MCF 10A (cell line): ENCODE measurements at places on chromosomes 2 and 18.

DNA sequence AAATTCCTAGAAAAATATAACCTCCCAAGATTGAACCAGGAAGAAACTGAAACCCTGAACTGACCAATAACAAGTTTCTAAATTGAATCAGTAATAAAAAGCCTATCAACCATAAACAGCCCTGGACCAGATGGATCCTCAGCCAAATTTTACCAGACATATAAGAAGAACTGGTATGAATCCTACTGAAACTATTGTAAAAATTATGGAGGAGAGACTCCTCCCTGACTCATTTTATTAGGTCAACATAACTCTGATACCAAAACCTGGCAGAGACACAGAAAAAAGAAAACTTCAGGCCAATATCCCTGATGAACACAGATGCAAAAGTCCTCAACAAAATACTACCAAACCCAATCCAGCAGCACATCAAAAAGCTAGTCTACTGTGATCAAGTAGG is 11.3 kb downstream of the NT5C1B start:
- DNase-seq, result no peak

DNA sequence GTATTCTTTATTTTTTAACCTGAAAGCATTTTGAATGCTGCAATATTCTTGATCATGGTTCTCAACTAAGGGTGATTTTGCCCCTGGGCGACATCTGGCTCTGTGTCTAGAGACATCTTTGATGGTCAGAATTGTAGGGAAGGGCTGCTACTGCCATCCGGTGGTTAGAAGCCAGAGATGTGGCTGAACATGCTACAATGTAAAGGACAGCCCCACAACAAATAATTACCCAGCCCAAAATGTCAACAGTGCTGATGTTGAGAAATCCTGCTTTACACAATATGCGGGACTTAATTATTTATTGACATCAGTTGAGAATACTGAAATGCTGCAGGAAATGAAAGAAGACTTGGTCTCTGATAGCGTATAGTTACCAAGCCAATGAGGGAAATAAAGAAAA is 37.5 kb upstream of the SERPINB2 start:
- peak; percentile 70 for DNase-seq

DNA sequence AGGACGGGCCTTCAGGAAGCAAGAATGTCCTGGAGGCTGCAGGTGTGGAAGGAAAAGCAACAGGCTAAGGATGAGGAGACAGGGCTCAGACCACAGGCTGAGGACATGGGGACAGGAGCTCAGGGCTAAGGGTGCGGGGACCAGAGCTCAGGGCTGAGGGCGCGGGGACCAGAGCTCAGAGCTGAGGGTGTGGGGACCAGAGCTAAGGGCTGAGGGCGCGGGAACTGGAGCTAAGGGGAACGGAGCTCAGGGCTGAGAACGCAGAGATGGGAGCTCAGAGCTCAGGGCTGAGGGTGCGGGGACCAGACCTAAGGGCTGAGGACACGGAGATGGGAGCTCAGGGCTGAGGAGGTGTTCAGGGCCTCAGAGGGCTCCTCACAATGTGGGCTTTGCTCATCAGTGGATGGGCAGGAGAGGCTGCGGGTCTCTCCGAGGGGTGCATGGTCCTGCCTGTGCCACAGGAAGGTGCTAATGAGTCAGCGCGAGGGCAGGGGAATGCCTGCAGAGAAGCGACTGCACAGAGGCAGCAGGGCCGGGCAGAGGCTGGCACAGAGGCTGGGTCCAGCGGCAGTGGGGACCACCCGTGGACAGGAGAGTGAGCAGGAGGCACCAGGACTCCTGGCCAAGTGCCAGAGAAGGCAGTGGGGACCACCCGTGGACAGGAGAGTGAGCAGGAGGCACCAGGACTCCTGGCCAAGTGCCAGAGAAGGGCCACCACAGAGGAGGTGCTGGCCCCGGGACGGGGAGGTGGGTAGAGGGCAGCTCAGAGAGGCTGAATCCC is 271.7 kb downstream of the TWIST2 start:
- no peak for DNase-seq

GRCh38 chr18:59540346-59540745 is 156.9 kb downstream of the CCBE1 start:
- DNase-seq, result peak; percentile 13
